ENCODE measurements at places on chromosomes 5 and 9.
A peak's percentile ranks its signal among the peaks of the same experiment; 100 is the strongest.

GRCh38 chr9:86039991-86040860 is 59.1 kb downstream of the GOLM1 start:
- DNase-seq: no peak

GRCh38 chr9:125346080-125346732 is 84.6 kb downstream of the GAPVD1 start:
- DNase-seq: no peak

DNA sequence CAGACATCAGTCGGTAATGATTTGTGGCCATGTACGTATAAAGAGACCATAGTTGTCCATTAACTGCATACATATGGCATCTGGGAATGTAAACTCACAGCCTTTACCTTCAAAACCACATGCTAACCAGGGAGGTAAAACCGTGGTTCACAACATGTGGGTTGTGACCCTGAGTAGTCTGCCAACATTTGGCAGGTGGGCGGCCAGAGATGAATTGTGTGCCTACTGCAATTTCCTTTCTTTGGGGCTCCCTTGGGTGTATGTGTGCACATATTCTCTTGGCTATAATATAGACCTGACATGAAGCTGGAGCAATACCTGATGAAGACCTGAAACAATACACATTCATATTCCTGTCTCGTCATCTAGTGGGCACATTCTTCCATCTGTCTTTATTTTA is 396.0 kb downstream of the MLLT3 start:
- DNase-seq: no peak

GRCh38 chr5:14036514-14036913 is 92.0 kb upstream of the DNAH5 start:
- no peak for DNase-seq

DNA sequence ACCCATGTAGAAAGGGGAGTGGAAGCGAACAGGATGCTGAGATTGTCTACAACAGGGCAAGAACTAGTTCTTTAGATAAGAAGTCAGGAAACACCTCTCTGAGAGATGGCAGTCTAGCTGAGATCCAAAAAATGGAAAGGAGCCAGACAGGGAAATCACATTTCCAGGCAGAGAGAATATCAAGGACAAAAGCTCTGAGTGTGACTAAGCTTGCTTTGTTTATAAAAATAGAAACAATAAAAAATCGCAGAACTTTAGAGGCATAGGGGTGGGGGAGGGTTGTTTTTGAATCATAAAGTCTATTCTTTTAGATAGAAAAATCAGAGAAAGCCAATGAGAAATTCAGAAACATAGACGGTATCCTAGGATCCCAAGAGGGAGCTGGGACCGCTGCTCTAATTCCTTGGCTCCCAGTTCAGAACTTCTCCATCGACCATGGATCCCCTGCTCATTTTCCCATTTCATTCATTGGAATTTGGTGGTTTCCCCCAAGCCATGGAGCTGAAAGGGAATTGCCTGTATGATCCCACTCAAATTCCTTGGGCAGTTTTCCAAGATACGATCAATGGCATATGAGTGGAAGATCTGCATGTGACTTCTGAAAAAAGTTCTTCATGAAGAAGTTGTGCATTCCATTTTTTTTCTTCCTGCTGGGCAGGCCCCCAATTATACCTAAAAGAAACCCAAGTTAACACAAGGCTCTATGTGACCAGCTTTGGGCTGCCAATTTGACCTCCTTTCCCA is 182.0 kb downstream of the GRIA1 start:
- DNase-seq: no peak

DNA sequence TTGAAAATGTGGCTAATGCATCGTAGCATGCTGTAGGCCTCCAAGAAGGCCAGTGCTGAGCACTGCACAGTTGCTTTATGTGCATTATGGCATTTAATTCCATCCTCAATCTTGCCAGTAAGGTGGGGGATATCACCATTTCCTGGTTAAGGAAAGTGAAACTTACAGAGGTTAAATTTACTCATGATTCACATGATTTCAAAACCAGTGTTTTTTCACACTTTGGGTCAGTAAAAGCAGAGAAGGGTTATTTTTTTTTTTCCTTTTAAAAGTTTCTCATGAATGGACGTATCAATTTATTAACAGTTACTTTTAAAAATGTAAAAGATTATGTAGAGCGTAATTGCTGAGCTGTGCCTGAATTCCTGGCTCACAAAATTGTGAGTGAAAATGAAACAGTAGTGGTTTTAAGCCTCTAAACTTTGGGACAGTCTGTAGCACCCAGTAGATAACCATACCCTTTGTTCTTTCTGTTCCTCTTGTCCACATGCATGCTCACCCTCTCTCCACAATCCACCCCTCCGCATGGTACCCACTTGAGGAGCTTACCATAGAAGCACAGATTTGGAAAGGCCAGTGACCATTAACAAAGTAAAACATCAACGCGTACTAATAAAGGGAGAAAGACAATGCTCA is 21.2 kb downstream of the MAST4 start:
- no peak for DNase-seq

DNA sequence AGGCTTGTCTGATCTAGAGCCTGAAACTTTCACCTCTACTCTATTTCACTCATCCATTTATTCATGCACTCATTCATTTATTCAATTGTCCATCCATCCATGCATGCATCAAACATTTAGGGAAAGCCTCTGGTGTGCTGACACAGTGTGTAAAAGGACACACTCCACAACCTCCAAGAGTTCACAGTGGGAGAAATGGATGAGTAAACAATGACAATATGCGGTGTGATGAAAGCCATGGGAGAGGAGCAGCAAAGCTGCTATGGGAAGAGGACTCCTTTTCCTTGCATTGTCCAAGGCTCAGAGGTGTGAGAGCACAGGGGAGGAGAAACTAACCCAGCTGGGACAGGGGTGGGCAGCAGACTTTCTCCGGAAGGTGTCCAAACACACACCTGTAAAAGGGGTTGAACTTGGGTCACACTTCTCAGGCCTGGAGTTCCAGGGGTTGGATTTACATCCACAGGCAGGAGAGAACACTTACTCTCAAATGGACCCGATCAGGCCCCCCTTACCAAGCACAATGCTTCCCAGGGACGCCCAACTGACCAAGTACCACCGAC is 21.2 kb upstream of the PFDN1 start:
- DNase-seq: no peak

- peak; percentile 15 for DNase-seq
These were observed 1.9 kb upstream of the IDNK start for GRCh38 chr9:83620841-83621636.

DNA sequence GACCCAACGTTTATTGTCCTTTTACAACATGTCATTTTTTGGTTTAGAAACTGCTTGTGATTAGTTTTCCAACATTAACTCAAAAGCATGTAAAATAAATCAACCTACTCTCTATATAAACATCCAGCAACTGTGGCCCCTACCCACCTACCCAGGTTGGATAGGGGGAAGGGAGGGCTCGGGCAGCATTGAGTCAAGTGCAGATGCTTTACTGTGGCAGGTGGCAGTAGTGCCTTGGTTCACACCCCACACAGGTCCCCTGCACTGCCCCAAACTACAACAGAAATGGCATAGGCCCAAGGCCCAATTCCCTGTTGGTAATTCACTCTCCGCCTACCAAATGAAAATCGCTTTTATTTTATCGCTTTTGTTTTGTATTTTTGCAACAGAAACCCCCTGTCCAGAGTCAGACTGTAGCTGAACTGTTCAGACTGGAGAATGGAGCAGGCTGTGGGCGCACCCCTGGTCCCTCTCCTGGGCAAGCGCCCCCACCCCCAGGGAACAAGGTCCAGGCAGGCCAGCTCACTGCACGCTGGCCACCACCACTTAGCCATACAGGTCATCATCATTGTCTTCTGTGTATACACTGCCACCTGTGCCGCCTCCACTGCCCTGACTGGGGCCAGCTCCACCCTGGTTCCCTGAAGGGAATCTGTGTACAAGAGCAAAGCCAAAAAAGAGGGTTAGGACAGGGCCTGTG is 15.7 kb downstream of the VCP start:
- no peak for DNase-seq

- no peak for DNase-seq
These were observed 258.0 kb downstream of the NR3C1 start for GRCh38 chr5:143145243-143146160.

- DNase-seq: no peak
These were observed 20.5 kb downstream of the ELP1 start for GRCh38 chr9:108913391-108913790.
